ENCODE measurements at places on chromosomes 7 and 10.

GRCh38 chr7:152579070-152579469 lies 96.9 kb downstream of the XRCC2 start:
- no peak for DNase-seq

GRCh38 chr7:26081638-26082037 lies 70.4 kb upstream of the NFE2L3 start:
- DNase-seq, result no peak

- no peak for DNase-seq
Measured at GRCh38 chr7:134031835-134032617, 95.1 kb upstream of the LRGUK start.

- no peak for DNase-seq
Measured at GRCh38 chr10:117071286-117072050, 66.5 kb upstream of the SHTN1 start.

- DNase-seq, result no peak
Measured at GRCh38 chr10:77077316-77077945, 560.2 kb downstream of the KCNMA1 start.

DNA sequence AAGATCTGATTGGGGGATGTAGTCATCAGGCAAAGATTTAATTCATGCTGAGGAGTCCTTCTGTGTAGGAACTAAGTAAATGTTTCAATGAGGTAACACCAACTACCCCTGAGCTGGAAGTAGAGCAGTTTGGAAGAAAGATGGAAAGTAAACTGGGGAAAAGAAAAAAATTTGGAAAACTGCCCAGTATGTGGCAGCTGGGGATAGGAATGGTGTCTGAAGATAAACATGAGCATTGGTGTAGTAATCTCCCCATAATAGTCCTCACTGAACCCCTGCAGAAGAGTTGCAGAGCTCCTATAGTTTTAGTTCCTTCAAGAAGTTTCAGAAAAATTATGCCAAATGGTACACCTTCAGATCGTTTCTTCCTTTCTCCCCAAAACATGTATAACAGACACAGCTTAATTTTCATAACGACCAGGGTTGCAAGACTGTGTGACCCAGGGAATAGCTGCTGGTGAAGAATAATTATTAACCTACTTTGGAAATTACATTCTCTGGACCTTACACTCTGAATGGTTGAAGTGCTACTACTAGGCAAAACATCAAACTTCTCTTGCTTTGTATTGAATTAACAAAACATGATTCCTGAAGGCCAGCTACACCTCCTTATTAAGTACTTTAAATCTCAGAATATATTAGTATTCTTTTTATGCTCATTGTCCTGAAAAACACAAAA lies 446.4 kb upstream of the NRG3 start:
- DNase-seq, result no peak

DNA sequence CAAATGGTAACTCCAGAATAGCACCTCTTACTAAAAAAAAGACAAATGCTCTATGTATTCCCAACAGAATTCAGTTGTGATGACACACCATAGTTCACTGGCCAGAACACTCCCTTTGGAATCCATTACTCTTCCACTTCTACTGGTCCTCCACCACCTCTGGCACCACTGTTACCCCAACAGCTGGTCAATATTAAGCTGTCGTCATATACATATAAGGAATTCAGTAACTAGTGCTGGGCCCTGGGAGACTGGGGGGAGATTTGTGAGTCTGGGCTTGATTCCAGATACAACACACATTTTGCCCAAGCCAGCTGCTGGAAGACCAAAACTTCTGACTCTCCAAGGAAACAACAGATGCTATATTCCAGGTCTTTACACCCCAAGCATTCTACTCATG lies 26.0 kb upstream of the ITGA8 start:
- no peak for DNase-seq

Data from Right ventricle myocardium inferior (tissue), 1 donor.